ENCODE measurements at places on chromosomes 1 and 21.

GRCh38 chr1:168673974-168674683 is 54.9 kb downstream of the DPT start:
- DNase-seq, result no peak

GRCh38 chr1:46039571-46040052 is 92.8 kb downstream of the PIK3R3 start:
- DNase-seq, result no peak

DNA sequence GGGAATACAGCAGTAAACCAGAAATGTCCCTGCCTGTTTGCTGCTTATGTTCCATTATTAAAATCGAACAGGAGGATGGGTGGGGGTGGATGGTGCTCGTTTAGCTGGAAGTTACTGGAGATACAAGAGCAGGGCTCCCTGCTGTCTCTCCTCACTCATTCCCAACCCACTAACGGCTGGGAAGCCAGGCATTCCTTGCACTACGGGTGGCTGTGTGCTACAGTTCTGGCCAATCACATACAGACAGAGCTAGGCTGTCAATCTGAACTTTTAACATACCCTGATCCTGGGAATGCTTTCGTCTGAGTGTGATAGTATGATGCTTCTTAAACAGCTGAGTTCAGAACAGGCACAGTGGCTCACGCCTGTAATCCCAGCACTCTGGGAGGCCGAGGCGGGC is 7.0 kb downstream of the SIPA1L2 start:
- no peak for DNase-seq

GRCh38 chr1:237197470-237198425 is 155.8 kb downstream of the RYR2 start:
- no peak for DNase-seq

- no peak for DNase-seq
Observed at GRCh38 chr21:23445307-23445706, 2162.0 kb downstream of the MRPL39 start.

DNA sequence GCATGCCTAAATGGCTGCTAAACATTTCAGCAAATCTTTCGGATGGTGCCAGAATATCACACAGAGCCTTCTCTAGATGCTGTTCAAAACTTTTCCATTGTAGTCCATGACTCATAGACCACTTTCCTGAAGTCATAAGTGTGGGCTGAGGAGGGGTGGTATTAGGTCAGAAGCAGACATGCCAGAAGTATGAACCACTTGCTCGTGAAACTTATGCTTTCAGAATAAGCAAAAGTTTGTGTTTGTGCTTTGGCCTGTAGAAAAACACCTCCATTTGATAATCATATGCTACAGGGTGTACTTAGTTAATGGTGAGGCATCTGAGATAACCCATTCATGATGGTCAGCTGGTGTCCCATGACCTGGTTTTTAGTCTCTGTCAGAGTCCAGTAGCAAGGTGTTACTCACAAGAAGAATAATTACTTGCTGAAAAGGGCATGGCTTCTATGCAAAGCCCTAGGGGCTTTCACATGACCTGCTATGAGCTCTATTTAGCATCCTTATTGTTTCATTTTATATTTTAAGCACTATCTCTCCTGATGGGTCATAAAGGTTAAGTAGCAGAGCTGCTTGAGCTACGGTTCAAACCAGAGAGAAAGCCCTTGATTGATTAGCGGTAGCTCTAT is 183.1 kb upstream of the IVNS1ABP start:
- DNase-seq, result no peak
